NCI-H510A treated with DMSO at 0.1 percent for 48 hours (cell line): ENCODE measurements at places on chromosomes 4 and X.
A peak's percentile ranks its signal among the peaks of the same experiment; 100 is the strongest.

GRCh38 chrX:106932492-106932923 is 12.3 kb downstream of the CLDN2 start:
- no peak for DNase-seq

- no peak for DNase-seq
Measured at GRCh38 chrX:69027181-69028005, 137.9 kb downstream of the PJA1 start.

DNA sequence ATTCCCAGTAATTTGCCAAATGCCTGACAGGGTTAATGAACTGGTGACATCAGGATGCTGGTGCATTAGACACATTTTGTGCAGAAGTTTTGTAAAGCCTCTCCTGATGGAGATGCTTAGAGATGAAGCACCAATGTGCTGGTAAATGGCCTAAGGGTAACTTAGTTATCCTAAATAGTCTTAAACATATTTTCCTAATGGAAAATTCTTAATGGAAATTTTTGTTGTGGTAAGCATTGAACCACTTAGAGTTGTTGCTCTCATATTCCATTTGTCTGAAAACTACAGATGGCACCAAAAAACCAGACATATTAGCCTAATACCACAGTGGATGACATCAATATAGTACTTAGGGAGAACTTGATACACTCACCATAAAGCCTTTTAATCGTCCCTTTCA is 154.5 kb upstream of the ANK2 start:
- no peak for DNase-seq

GRCh38 chr4:91113130-91113706 is 986.0 kb downstream of the CCSER1 start:
- peak; percentile 36 for DNase-seq

GRCh38 chrX:128816919-128817318 is 706.4 kb downstream of the SMARCA1 start:
- DNase-seq, result no peak

- no peak for DNase-seq
Measured at GRCh38 chr4:140059159-140059558, 94.8 kb downstream of the MAML3 start.
